Activated CD8-positive, alpha-beta memory T cell treated with anti-CD3 and anti-CD28 coated beads for 24 hours (primary cell): ENCODE measurements at places on chromosomes 3 and 15.

GRCh38 chr3:16550305-16550675 lies 36.8 kb upstream of the RFTN1 start:
- no peak for DNase-seq

DNA sequence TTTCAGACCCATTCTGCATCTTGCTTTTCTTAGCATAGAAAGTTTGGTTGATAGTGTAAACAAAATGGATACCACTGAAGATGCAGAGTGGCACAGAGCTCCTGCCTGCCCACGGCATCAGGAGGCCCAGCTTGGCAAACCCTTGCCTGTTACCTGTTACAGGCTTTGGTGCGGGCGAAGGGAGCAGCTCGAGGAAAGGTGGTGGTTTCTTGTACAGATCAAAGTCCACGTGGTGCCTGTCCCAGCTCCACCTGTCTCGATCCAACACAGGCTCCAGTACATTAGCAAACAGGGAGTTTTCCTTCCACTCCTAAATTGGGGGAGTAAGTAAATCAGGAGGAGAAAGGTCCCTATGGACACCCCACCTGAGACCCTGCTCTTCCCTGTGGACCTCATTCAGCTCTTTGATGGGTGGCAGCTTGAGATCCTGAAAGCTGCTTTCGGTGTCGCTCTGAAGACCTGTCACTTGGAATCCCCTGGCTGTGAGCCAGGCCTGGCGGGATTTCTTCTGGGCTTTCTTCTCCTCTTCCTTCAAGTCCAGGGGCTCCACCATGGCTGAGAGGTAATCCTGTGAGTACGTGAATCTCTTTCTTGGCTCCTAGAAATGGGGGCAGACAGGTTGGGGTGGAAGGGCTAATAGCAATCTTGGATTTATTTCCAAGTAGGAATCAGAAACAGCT lies 35.7 kb downstream of the ACAD9 start:
- no peak for DNase-seq

GRCh38 chr3:178915365-178915764 lies 156.2 kb downstream of the ZMAT3 start:
- DNase-seq = no peak

DNA sequence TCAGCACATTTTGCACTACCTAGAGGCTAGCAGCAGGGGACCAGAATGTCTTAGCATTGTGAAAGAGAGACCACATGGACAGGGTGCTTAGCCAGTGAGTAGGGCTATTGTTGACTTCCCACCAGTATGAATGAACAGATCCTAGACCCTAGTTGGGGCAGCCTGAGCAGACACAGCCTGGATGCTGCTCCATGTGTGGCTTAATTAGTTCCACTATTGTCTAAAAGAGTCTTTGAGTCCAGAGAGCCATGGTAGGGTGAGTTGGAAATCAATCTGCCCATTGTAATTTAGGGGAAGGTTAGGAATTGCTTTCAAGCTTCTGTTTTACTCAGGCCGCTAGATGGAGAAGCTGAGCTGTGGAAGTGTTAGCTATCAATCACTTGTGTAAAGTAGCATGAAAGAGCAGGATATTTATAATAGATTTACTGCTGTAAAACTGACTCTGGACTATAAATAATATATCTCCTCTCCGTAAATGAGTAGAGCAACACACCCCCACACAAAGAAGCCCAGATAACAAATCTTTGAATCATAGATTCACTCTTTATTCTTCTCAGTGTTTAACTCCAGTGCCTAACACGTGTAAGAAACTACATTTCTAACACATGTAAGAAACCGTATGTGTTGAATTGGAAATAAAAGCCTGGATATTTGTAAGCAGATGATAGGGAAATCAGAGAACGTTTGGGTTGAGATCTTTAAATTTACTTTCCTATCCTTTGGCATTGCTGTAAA lies 4.1 kb upstream of the GCSAM start:
- no peak for DNase-seq

DNA sequence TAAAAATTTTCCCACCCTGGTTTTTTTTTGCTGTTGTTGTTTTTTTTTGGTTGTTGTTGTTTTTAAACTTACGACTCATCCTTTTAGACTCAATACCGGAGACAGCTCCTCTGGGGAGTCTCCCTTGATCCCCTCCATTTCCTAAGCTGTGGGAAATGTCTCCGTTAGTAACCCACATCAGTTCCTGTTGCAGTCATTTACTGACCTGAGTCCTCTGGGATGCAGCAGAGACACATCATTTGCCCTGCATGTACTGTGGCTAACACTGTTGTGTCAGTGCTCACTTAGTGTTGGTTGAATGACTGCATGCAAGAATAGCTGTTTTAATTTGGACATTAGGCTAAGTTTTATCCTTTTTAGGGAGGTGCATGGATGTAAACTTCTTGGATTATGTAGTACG lies 83.8 kb downstream of the MBNL1 start:
- DNase-seq = no peak

- DNase-seq = no peak
These were observed 29.2 kb upstream of the MUC13 start for GRCh38 chr3:124963755-124964154.

DNA sequence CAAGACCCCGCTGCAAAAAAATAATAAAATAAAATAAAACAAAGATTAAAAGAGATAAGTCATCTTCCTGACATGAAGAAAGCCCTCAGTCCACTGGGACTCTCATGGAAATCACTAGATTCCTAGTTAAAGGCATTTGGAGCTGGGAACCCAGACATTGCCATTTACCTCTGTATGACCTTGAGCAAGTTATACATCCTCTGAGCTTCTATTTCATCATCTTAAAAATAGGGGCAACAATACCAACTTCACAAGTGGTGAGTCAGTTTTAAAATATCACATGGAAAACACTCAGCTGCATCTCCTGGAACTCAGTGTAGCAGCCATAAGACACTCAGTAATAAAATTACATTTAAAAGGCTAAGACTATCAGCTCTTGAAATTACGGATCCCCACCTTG lies 334.8 kb downstream of the ERC2 start:
- no peak for DNase-seq

DNA sequence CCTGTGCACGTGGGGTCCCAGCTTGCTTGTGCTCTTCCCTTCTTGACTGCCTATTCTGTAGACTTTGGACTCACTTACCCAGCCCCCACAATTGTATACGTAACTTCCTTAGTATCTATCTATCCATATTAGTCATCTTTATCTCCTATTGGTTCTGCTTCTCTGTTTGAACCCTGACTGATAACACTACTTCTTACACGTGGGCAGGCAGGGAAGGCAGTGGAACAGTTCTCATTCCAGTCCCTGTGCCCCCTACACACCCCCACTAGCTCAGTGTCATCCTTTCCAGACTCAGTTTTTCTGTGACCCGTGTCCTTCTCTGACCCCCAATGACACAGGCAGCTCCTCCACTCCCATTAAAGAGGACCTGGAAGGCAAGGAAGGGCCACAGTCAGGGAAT lies 74.2 kb upstream of the FBN1 start:
- DNase-seq = no peak

GRCh38 chr3:71652781-71653413 lies 69.4 kb upstream of the FOXP1 start:
- DNase-seq = no peak

GRCh38 chr3:189978753-189979152 lies 141.9 kb downstream of the P3H2 start:
- no peak for DNase-seq

DNA sequence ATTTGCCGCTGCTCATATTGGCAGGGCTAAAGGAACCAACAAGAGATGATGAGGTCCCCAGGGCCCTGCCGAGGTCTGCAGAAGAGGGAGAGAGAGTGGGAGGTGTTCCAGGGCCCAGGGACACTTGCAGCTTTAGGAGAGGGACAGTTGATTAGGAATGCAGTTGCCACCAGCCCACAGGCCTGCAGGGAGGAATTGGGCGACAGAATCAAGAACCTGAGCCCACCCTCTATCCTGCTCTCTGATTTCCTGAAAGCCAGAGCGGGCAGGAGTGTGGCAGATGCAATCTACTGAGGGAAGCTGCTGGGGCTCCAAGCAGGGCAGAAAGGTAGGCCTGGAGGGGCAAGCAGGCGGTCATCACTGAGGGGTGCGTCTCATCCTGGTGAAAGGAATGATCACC lies 12.1 kb upstream of the PRR23E start:
- DNase-seq = no peak

GRCh38 chr3:112602217-112602838 lies 38.6 kb downstream of the CCDC80 start:
- DNase-seq = no peak

DNA sequence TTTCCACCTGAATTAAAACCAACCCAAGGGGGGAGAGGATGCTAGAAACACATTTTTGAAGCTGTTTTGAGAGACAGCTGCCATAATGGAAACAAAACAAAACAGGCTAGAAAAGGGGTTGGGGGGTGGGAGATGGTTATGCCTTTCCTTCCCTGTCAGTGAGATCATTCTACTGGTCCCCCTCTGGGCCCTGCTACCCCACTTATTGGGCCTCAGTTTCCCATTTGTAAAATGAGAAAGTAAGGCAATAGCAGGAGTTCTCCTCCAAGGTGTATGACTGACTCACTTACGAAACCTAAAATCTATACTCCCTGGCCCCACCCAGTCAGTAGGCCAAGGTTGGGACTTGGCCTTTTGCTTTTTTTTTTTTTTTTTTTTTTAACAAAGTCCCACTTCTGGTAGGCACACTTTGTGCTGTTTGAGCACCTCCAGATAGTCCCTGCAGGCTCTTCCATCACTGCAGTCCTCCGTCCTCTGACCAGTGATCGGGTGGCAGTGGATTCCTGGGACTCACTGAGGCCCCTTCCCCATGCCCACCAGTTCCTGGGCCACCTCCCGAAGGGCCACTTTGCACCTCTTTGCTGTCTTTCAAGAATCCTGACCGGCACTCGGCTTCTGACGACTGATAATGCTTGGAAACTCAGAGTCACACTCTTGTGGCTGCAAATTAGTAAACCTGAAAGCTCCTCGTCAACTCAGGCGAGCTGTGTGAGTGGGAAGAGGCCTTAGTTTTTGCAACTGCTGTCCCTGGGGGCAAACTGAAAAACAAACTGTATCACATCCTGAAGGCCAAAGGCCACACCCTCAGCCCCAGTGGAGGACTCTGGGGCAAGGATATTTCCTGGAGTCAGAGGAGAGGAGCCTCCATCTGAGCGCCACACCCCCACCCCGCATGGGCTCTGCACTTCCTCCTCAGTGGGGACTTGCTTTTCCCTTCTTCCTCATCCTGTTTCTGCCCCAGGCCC lies 6.7 kb upstream of the PSTPIP1 start:
- peak; percentile 86 for DNase-seq

DNA sequence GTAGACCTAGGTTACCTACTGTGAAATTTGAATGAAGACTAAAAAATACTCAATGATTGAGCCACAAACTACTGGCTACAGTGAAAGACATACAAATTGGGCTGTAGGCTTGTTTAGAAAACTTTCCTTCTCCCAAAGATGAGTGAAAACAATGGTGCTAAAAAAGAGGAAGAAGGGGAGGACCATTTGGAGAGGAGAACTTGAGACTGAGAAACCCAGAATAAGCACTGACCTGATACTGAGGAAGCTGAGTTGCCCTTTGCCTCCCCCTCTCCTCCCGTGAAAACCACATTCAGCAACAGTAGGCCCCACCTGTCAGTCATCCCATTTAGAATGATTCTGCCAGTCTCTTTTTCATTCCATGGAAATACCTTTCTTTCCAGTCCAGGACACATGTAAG lies 484.0 kb upstream of the TGFBR2 start:
- no peak for DNase-seq

GRCh38 chr15:74786551-74787165 lies 4.8 kb downstream of the CSK start:
- DNase-seq = no peak

- DNase-seq = no peak
These were observed 55.8 kb downstream of the POLR2M start for GRCh38 chr15:57762302-57762701.

DNA sequence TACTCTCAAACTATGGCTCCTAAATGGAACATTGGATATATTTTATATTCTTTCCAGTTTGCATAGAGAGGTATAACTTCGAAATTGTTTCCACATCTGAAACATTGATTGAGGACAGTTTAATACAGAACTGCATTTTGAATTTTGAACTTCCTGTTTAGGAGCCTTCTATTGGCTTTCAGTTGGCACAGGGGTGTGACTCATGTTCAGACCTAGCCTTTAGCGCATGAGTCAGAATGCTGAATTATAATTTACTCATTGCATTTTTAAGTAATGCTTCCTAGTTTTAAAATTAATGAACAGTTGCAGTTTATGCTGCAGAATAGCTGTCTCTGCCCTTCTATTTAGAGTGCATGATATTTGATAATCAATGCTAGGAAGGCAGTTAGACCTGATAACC lies 751.7 kb downstream of the CADM2 start:
- DNase-seq = no peak

GRCh38 chr3:58988041-58988440 lies 61.8 kb downstream of the CFAP20DC start:
- no peak for DNase-seq

DNA sequence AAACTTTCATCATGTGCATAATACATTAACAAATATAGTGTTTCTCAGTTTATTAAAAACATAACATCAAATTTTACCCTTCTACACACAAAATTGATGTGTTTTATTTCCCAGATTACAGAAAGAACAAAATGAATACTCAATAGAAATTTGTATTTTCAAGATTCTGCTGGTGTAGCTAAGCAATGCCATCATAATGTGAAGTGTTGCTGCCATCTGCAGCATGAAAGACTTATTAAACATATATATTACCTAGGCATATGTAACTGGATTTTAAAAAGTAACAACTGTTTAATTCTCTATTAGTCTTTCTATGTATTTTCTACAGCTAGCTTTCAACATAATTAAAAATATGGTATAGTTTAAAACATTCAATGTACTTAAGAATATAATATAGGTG lies 27.5 kb downstream of the PLSCR5 start:
- no peak for DNase-seq

DNA sequence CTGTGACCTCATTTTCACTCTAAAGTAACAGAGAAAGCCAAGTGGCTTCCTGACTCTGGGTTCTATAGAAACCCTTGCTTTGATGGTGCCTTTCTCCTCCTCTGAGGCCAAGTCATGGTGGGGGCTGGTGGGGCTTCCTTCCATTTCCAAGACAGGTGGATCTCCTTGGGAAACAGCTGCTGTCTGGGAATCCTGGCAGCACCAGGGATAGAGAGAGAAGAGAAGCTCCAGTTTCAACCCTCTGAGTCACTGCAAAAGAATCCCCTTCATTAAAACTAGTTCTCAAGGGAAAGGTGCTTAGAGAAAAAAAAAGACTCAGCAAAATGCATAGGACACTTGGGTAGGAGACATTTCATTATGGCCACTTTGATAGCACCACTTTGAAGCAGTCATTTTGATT lies 614.4 kb downstream of the FHIT start:
- no peak for DNase-seq

- DNase-seq = no peak
These were observed 9.3 kb downstream of the PARL start for GRCh38 chr3:183875411-183875810.

- DNase-seq = no peak
These were observed 278.9 kb downstream of the ULK4 start for GRCh38 chr3:41682996-41683395.

GRCh38 chr3:155110996-155111901 lies 31.1 kb downstream of the MME start:
- no peak for DNase-seq

- no peak for DNase-seq
These were observed 27.3 kb downstream of the ABHD2 start for GRCh38 chr15:89115547-89115946.
